ENCODE measurements at places on chromosomes 4 and X.

- DNase-seq = no peak
Observed at GRCh38 chrX:40173143-40174000, 75.6 kb upstream of the BCOR start.

DNA sequence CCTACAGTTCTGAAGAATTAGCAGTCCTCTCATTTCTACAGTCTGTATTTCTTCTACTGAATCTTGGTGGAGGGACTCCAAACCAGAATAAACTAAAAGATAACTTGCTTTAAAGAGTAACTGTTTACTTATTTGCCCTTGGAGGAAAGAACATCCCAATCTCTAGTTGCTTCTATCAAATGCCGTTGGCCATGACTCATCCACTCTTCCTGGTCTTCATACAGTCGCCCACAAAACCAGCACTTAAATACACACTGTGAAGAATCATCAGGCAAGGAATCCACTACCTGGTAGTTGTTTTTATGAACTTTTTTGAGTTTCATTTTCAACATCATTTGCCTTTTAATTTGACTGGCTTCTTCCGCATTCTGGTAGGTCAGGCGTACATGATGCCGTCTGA, 14.2 kb downstream of the ZNF518B start:
- DNase-seq = no peak

DNA sequence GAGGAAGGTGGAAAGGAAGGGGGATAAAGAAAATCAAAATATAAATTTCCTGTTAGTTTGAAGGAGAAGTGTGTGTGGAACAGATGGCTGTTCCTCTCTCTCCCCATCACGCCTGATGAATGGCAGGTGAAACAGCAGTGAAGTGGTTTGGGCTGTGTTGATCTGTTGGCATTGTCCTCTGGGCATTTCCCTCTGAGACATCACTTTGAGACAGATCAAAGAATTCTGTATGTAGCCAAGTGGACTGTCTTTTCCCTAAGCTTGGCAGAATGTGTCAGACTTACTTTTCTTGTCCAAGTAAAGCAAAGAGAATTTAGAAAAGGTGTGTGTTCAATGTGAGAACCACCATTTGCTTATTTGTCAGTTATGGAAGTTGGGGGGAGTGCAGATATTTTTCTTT, 47.5 kb downstream of the SEPTIN11 start:
- DNase-seq = no peak

GRCh38 chr4:62601737-62602136, 1401.6 kb downstream of the ADGRL3 start:
- no peak for DNase-seq

DNA sequence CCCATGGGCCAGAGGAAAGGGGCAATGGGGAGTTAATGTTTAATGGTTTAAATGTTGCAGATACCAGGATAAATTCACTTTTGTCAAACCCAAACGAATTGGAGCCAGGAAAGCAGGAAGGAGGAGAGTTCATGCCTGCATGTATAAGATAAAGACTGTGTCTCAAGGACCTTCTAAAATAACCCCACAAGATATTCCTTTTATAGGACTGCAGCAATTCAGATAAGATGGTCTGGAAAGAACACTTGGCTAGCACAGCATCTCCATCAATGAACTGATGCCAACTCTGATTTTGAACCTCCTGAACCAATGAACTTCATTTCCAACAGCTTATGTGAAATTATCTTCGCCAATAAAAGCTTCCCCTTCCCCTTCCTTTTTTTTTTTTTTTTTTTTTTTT, 31.3 kb upstream of the LONRF3 start:
- DNase-seq = no peak

- no peak for DNase-seq
Observed at GRCh38 chr4:32226204-32226603, 1506.0 kb downstream of the PCDH7 start.

GRCh38 chr4:76716020-76716419, 181.9 kb downstream of the SOWAHB start:
- DNase-seq = no peak

DNA sequence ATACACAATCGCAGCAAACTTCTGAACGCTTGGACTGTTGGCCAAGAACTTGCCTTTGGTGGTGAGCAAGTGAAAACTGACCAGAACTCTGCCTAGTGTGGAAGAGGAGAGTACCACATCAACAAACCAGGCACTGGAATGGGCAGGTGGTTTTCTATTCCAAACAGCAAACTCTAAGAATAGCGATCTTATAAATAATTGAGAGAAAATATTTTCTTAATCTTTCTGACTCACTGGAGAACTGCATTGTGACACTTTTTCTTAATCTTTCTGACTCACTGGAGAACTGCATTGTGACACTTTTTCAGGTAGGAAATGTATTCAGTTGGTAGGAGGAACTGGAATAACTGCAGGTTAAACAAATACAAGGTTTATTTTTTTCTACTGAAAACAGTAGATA, 57.0 kb upstream of the SORBS2 start:
- DNase-seq = no peak

DNA sequence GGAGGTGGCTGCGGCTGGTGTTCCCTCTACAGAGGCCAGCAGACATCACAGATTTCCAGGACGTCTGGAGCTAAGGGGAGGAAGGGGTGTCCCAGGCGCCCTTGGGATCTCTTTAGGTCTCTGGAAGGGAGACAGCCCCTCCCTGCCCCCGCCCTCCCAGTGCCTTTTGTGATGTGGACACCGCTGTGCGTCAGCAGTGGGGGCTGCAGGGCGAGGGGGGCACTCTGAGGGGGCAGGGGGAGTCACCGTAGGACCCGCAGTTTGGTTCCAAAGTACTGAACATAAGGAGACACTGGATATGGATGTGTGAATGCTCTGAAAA, 25.6 kb upstream of the MXD4 start:
- no peak for DNase-seq

- DNase-seq = no peak
Observed at GRCh38 chr4:147493307-147493706, 12.4 kb downstream of the EDNRA start.

- DNase-seq = no peak
Observed at GRCh38 chrX:41862562-41863184, 60.7 kb downstream of the CASK start.

GRCh38 chr4:48016141-48017107, at the start of the genes CNGA1 and NIPAL1:
Gene CNGA1, minus strand, starts transcription at chr4:48016681. Its CDS starts 63,992 bp downstream, at chr4:47952689.
Gene NIPAL1, plus strand, starts transcription at chr4:48016772. Its CDS starts 68 bp downstream, at chr4:48016840.
- DNase-seq = peak; percentile 63

DNA sequence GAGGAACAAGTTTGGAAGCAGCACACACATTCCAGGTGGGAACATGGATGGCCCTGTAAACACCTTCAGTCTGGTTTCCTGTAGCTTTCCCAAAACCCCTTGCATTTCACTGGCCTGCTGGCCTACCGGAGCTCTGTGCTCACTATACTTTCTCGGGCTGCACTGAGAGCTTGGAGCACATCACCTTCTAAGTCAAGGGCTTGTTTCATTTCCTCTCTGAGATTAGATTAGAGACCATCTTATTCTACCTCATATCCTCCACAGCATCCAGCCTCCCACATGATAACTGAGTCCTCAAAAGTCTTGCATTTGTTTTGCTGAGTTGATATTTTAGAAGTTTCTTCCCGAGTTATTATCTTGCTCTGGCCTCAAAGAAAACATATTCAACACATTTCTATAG, 147.7 kb downstream of the RASL11B start:
- no peak for DNase-seq

DNA sequence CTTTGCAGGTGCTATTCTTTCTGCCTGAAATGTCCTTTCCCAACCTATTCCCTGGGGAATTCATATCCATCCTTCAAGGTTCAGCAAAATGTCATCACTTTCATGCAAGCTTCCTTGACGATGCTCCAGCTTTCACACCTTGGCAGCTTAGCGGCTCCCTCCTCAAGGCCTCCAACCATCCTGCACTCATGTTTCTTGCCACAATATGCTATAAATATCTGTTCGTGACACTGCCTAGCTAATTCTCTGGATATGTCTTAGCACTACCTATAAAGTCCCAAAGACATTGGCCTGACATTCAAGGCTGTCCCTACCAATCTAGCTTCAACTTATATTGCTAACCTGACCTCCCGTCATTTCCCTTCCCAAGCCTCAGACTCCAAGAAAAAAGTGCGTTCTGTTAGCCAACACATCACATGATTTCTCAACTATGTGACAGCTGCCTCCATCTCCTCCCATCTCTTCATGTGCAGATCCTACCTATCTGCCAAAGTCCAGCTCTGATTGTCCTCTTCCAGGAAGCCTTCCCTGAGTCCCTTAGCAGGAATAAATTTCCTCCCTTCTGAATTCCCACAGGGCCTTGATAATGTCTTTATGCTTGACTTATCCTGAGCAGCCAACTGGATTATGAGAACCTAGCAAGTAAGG, 359.9 kb upstream of the F9 start:
- no peak for DNase-seq

DNA sequence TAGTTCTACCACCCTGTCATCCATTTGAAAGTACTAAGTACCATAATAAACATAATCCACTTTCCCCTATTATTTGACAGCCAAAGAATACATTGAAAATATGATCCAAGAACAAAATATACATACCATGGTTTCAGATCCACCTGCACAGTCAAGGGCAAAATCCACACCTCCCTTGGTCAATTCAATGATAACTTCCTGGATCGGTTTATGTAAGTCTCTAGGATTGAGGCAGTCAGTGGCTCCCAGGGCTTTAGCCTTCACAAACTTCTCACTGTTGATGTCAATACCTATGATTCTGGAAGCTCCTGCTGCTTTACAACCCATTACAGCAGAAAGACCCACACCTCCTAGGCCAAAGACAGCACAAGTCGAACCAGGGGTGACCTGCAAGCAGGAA, 12.7 kb downstream of the ADH4 start:
- DNase-seq = no peak

DNA sequence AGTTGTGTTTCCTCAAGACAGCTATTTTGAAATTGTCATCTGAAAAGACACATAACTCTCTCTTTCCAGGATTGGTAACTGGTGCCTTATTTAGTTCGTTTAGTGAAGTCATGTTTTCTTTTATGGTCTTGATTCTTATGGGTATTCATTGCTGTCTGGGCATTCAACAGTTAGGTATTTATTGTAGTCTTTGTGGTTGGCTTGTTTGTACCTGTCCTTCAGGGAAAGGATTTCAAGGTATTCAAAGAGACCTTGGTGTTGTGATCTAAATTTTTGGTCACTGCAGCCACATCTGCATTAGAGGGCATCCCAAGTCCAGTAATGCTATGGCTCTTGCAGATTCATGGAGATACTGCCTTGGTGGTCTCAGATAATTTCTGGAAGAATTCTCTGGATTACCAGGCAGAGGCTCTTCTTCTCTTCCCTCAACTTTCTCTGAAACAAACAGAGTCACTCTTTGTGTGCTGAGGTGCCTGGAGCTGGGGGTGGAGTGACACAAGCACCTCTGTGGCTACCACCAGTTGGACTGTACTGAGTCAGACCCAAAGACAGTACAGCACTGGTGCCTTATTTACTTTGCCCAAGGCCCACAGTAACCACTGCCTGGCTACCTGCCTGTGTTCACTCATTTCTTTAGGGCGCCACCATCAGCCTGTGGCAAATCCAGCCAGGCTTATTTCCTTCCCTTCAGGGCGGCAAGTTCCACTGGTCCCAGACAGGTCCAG, 620.4 kb downstream of the KCNIP4 start:
- DNase-seq = no peak

GRCh38 chrX:47503151-47503550, 20.1 kb upstream of the ZNF41 start:
- DNase-seq = no peak

DNA sequence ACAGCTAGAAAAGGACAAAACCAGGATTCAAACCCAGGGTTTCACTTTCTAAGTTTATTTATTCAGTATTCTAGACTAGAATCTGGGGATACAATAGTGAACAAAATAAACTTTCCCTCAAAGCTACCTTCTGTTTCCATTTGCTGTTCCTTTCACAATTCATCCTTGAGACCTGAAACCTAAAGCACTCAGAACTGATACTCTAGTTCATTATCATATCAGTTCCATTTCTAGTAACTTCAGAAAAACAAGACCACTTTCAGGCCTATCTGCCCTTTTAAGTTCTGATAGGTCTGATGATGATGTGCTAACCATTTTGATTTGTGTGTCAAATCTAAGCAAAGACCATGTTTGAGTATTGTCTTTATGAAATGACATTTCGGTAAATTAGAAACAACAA, 7.8 kb upstream of the XK start:
- no peak for DNase-seq

- DNase-seq = peak; percentile 17
Observed at GRCh38 chrX:4547213-4547836, 833.9 kb upstream of the PRKX start.

DNA sequence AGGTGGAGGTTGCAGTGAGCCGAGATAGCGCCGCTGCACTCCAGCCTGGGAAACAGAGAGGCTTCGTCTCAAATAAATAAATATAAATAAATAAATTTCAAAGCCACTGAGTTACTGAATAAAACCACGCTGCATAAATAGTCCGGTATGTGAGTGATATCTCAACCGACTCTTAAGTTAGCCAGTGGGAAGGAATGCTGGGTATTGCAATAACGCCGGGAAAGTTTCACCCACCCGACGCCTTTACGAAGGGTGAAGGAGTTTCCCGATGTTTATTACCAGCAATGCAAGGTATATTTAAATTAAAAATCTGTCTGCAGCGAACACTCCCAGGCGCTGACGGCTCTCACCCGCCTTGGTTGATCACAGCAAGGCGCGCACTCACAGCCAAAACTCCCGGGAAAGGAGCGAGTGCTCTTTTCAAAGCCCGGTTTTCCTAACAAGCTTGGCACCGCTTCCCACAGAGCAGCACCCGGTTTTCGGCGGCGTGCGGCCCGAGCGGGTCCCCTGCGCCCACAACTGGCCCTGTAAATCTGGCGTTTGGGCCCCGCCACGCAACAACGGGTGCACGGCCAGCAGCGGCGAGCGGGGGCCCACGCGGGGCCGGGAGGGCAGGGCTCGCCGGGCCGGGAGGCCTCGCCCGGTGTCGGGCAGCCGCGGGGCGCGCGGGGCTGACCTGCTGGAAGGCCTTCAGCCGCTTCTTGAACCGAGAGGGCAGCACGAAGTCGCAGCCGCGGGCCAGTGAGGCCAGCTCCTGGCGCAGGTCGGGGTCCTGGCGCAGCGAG, 13.7 kb downstream of the PPP2R3B start:
- no peak for DNase-seq

DNA sequence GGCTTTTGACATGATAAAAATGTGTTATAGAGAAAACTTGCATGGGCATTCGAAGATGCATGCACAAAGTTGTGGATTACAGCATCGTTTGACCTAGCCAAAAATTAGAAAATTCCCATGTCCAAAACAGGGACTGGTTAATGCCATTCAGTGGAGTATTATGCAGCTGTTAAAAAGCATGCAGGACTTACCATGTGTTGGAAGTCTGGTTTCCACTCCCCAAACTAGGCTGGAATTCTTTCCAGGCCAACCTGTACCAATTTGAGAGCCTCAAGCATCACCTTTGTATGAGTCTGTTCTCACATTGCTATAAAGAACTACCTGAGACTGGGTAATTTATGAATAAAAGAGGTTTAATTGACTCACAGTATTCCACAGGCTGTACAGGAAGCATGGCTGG, 45.9 kb upstream of the MTM1 start:
- DNase-seq = no peak

GRCh38 chr4:6742989-6743388, 27.0 kb downstream of the BLOC1S4 start:
- no peak for DNase-seq

DNA sequence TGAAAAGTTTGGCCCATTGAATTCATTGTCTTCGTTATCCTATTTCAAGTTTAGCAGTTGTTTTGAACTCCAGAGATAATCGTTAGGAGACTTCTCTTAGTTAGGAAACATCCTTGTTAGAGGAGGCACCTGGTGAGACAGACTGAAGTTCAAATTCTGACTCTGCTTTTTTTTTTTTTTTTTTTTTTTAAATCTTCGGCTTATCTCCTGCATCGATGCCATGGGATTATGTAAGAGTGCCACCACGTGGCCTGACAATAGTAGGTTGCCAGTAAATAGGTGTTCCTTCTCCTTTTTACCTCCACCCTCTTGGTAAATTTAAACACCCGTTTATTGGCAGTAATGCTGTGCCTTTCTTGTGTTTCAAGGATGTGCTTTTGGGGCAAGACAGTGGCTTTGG, 149.3 kb downstream of the SOWAHB start:
- no peak for DNase-seq

Measured in CD4-positive, alpha-beta T cell treated with Interferon gamma for 1 hour (primary cell).